ENCODE measurements at places on chromosomes 7 and 10.

GRCh38 chr7:74027683-74028320, at the start of gene ELN:
Gene ELN, plus strand, starts transcription at chr7:74028173. Its CDS starts 15 bp downstream, at chr7:74028188.
- no peak for DNase-seq

GRCh38 chr7:128838109-128838779, 8.0 kb downstream of the FLNC start:
- no peak for DNase-seq

DNA sequence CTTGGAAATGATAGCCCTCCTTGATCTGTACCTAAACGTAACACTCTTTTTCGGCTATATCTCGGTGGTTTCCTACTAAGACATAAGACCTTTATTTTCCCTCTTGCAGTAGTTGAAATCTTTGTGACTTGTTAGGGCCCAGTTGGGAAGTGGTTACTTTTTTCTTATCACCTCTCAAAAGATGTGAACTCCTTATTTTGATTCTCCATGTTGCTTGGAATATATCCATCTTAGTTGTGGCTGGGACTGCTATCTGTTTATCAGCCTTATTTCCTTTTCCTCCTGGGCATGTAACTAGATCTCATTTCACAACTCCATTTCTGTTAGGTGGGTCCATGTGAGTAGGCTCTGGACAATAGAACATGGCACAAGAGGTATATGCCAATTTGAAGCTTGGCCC, 4.1 kb upstream of the CPED1 start:
- no peak for DNase-seq

- no peak for DNase-seq
Measured at GRCh38 chr10:44520651-44521050, 135.8 kb upstream of the CXCL12 start.

DNA sequence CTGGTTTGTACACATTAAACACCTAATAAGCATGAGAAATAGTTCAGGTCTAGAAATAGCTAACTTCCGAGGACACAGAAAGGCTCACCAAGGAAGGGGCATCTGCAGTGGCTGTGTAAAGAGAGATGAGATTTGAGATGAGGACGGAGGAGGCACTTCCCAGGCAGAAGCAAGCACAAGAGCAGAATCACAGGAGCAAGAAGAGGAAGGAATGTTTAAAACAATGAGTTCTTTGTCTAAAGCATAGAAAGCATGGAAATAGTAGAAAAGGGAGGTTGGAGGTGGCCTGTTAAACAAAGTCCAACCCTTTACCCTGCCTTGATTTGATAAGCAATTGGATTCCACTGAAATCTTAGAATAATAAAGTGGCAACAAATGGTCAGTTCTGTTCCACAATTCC, 11.6 kb upstream of the PON3 start:
- no peak for DNase-seq

DNA sequence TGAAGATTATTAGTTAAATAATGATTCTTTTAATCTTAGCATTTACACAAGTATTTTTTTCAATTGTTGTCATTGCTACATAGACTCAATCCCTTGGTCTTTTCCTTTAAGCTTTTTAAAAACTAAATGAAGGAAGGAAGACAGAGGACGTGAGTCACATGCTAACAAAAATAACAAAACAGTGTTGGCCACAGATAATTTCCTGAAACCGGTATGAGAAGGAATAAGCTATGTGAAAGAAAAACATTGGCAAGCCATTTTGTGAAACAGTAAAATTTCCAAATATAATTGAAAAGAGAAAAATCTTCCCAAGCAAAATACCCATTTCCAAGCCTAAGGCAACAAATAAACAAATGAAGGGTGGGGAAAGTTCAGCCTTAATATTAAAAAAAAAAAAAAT, 223.0 kb downstream of the AHR start:
- no peak for DNase-seq

- DNase-seq: no peak
Measured at GRCh38 chr7:3510101-3511020, 209.3 kb downstream of the SDK1 start.

DNA sequence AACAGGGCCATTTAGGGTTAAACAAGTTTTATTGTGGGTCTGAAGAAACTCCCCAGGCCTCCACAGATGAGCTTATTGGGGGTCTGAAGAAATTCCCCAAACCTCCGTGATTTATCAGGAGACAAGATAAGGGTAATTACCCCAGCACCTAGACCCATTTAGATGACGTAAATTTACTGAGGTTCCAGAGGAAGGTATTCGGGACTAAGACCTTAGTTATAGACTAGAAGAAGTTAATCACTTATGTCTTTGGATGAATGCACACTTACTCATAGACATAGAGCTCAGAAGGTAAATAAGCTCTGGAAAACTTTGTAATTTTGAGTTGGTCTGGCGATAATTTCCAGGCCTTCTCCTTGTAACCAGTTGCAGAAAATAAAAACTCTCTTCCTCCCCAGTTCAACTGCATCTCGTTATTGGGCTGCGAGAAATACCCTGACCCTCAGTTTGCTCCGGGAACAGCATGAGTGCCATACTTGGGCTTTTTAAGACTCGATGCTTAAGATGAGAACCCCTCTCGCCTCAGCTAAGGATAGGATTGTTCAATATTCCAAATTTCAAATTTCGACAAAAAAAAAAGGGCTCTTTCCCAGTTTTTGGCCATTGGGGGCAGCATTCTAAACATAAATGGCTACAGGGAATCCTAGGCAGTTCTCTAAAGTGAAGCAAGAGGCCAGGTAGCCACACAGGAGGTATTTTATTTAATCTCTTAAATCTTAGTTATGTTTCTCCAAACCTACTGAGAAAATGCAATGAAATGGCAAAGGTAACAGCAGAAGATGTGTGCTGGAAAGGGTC, 74.7 kb upstream of the PFKP start:
- no peak for DNase-seq

GRCh38 chr10:45383682-45384330, 9.8 kb downstream of the ALOX5 start:
- DNase-seq: no peak

DNA sequence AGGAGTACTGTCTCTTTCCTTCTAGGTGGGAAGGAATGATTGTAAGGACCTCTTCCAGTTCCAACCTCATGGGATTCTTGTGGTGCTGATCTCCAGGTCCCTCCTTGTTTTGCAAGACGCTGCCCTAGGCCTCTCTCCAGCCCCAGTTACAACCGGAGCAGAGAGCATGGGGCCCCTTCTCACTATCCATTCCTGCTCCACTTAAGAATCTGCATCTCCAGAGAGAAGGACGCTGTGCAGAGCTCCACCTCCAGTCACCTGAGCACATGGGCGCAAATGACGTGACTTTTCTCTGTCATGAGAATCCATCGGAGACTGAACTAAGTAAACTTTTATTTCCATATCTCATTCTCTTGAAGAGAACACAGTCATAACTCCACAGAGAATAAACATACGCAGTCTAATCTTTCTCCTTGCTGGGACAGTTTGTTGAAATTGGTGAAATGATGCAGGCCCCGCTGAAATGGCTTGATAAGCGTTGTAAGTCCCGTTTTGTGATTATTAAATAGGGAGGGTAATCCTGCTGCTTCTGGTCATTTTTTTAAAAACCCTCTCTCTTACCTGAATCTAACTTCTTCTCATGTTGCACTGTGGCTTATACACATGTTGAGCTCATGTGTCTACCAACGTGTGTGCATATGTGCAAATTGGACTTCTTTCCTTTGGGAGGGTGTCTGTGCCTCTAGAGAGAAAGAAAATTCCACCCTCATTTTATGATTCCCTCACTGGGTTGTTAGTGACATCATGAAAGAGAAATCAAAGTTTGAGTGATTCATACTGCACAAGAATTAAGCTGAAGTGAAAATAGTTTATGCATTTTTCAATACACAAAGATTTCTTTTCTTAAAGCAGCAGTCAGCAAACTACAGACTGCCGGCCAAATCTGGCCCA, 133.2 kb upstream of the TBX20 start:
- DNase-seq: no peak

DNA sequence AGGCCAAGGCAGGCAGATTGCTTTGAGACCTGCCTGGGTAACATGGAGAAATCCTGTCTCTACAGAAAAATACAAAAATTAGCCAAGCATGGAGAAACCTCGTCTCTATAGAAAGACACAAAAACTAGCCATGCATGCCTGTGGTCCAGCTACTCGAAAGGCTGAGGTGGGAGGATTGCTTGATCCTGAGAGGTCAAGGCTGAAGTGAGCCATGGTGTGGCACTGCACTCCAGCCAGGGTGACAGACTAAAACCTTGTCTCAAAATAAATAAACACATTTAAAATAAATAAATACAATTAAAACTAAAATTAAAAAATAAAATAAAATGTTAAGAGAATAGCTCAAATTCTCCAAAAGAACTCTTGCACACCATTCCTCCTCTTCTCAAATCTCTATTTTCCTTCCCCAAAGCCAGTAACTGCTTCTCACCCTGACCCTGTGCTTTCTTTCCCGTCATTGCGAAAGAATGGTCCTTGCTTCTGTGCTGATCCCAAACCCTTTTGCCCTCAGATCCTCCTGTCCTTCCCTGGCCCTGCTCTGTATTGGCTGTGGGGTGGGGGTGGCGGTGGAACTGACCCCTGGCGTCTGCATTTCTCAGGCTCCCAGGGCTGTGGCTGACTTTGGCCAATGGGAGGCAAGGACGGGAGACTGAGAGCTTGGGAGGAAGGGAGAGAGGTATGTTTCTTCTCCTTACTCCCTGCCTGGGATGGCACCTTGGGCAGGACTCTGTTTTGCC, 12.4 kb downstream of the SRGN start:
- no peak for DNase-seq

DNA sequence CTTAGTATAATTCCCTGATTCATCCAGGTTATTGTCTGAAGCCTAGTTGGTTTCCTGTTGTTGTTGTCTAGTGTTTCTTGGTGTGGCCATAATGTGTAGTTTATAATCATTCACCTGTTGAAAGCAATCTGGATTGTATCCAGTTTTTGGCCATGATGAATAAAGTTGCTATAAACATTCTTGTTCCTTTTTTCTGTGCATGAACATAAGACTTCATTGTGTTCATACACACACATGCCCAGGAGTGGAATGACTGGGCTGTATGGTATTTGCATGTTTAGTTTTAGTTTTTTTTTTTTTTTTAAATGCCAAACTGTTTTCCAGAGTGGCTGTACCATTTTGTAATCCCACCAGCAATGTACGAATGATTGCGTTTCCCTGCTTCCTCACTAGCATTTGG, 349.8 kb downstream of the SDK1 start:
- DNase-seq: no peak

GRCh38 chr10:19762026-19762425, 54.2 kb upstream of the PLXDC2 start:
- no peak for DNase-seq

- DNase-seq: no peak
Measured at GRCh38 chr7:79820387-79820786, 314.2 kb upstream of the GNAI1 start.

DNA sequence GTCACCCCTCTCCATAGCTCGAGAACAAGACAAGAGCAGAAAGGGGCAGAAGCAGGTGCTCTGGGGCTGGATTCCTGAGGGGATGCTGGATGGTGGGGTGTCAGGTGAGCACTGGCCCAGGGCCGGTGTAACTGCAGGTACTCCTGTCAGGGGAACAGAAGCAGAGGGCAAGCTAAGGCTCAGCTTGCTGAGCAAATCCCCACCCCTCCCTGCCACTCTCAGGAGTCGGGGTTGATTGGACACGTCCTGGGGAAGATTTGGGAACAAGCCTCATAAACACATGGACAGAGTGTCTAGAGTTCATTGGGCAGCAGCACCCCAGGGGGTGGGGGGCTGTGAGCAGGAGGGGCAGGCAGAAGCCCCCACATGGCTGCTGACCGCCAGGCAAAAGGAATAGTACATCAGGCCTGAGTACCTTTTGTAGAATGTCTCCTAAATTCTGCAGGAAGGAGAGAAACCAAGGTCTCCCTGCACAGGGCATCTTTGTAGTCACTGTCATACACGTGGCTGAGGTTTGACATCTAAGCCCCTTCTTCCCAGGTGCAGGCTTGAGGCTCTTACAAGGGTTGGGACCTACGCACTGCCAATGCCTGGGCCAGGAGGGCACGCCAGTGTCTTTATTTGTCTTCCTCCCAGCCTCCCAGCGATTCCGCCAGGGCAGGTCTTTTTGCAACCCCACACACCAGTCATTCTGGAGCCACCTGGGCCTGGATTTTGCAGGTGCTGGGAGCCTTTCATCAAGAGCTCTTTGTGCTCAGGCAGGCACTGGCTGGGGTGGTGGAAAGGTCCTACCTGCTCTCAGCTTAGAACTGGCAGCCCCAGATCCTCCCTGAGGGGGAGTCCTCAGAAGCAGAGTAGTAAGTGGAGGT, 2.8 kb downstream of the CALML3 start:
- DNase-seq: no peak

DNA sequence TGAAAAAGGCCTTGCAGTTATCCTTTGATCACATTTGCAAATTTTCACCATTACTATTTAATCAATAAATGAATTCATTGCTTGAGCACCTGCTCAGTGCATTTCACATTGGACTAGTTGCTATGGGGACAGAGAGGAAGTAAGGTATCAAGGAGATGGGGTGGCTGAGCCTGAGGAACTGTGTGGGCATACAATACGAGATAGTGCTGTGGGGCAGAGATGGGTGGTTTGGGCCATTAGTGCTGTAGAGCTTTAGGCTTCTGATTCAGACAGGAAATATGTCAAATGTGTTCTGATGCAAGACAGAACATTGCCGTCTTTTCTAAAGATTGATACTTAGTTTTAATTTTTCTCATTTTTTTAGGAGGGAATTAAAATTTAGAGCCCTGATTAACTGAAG, 13.2 kb downstream of the ITGB8 start:
- DNase-seq: no peak

DNA sequence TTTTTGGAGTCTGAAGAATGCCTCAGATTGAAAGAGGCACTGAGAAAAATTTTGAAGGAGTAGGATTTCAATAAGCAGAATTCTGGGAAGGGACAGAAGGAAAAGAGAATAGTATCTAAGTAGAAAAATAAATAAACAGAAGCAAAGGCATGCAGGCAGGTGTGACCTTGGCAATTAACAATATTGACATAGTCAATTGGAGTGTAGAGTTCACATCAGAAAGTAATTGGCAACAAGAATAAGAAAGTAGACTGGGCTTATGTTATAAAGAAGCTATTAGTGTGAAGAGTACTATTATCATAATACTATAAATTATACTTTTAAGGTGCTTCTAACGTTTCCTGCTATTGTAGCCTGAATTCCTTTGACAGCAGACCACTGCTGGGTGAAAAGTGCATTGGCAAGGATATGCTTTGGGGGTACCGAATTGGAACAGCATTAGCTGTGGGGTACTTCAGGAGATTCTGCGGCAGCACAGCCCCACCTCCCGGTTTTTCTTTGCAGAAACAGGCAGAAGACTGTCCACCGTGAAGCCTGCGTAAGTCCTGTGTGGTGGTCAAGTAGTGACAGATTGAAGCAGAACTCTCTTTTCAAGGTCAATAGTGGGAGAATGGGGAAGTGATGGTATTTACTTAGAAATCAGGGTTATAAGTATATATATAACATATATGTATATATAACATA, 357.0 kb downstream of the THSD7A start:
- no peak for DNase-seq

DNA sequence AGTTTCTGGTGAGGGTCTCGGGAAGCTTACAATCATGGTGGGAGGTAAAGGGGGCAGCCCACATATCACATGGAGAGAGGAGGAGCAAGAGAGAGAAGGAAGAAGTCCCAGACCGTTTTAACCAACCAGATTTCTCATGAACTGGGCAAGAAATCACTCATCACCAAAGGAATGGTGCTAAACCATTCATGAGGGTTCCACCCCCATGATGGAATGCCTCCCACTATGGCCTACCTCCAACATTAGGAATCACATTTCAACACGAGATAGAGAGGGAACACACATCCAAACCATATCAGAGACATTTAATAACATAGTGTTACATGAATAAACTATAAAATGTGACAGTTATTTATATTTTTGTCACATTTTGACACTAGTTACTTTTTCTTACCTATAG, 214.8 kb upstream of the MAGI2 start:
- DNase-seq: no peak
